Astrocyte of the spinal cord (primary cell): ENCODE measurements at places on chromosomes 11 and 22.

DNA sequence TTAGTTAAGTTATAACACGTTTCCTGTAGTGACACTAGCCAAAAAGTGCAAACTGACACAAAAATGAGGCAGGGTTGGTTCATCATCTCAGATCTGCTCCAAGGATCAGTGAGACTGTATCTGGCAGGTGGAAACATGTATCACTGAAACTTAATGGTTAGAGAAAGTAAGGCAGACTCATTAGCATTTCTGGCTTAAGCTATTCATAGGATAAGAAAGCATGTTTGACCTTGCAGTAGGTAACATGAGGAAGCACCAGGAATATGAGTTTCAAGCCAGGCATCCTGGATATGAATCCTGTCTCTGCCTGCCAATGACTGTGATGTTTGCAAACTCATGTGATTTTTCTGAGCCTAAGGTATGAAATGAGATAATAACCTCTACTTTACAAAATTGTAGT is 732.1 kb downstream of the NELL1 start:
- DNase-seq = no peak

GRCh38 chr11:21921151-21921550 is 271.7 kb upstream of the ANO5 start:
- DNase-seq = no peak

GRCh38 chr11:1480555-1481482 is 5.8 kb downstream of the MOB2 start:
- DNase-seq = no peak

DNA sequence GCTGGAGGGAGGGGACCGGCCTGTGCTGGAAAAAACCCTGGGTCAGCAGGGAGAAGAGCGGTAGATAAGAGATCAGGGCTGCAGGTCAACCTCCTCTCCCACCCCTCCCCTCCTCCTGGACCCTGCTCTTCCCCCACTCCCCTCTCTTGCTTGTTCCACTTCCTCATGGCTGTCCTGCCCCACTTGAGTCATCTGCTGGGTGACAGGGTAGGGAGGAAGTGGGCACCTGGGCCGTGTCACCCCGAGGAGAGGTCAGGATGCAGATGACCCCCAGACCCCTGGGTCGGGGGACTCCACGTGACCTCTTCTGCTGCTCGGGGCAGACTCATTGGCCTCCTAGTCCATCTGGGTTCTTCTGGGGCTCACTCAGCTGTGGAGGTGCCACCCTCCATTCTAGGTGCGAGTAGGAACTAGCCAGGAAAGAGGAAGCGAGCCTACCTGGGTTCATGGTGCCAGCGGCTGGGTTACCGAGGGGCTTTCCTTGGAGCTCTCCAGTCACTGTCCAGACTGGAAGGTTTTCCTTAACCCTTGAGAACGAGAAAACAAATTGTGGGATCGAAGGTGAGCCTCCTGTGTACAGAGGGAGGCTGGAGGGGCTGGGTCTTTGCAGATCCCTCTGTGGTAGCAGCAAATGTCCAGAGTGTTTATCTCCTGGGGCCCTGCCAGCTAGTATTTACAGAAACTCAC is 6.5 kb downstream of the APOL2 start:
- DNase-seq = no peak

GRCh38 chr22:38124236-38124974 is 13.9 kb upstream of the BAIAP2L2 start:
- DNase-seq = no peak

GRCh38 chr11:8690374-8691342 is 8.1 kb downstream of the RPL27A start:
- DNase-seq = no peak

- no peak for DNase-seq
Observed at GRCh38 chr11:69127081-69127850, 28.5 kb upstream of the SMIM38 start.

- DNase-seq = peak; percentile 85
Observed at GRCh38 chr11:72773291-72773690, 20.6 kb downstream of the STARD10 start.

DNA sequence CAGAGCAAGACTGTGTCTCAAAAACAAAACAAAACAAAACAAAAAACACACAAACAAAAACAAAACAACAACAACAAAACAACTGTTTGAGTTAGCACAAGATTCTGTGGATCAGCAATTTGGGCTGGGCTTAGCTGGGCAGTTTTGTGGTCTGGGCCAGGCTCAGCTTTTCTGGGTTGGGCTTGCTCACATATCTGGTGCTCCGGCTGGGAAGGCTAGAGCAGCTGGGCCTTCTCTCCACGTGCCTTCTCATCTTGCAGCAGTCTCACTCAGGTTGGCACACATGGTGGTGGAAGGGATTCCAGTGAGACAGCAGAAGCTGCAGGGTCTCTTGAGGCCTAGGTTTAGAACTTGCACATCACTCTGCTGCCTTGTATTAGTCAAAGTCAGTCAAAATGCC is 35.7 kb downstream of the EIF3F start:
- no peak for DNase-seq

DNA sequence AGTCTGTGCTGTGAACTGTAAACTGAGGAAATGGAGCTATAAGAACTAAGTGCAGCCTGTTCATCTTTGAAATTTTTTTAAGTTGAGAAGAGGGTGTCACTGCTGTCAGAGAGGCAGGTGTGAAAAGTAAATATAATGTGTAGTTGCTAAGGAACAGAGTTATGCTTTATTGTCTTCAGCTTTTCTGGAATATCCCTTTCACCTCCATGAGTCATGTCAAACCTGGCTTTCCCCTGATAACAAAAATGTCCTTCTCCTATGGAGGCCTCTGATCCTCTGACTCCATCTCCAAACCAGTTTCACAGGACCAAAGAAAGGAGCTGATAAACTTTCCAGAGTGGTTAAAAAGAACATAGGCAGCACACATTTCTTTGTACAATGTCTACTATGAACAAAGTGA is 12.8 kb upstream of the MUC15 start:
- DNase-seq = no peak

DNA sequence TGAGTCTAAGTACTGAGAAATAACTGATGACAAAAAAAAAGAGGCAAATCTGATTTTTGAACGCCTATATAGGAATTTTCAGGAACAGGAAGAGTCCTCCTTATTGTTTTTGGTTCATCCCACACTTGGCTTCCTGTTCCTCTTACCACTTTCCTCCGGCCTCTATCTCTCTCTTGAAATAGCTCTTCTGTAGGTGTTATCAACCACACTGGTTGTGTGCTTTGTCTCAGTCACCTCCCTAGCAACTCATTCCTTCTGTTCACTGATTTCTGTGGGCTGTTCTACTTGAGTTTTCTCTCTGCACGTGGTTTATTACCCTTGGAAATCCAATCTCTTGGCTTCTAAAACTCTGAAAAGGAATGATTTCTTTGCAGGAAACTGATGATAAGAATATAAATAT is 78.7 kb upstream of the C11orf87 start:
- no peak for DNase-seq

GRCh38 chr22:34972191-34972897 is 93.6 kb upstream of the ISX start:
- no peak for DNase-seq

DNA sequence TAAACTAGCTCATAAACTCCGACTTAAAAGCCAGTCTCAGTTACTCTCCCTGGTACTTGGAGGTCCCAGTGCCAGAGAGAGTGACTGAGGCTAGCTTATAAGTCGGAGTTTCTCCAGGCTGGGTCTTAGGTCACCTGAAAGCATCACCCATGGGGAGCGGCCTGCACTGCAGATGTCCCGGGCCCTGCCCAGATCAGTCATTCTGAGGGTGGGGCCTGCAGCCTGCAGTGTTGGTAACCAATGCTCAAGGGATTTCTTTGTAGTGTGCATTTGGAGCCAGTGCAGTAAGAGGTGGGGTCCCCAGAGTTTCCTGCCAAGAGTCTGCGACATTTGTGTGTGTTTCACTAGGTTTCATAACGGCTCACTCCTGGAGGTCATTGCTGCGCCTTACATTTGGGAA is 14.8 kb downstream of the TAB1 start:
- no peak for DNase-seq

GRCh38 chr11:65643971-65644370 is 6.1 kb downstream of the SIPA1 start:
- no peak for DNase-seq

DNA sequence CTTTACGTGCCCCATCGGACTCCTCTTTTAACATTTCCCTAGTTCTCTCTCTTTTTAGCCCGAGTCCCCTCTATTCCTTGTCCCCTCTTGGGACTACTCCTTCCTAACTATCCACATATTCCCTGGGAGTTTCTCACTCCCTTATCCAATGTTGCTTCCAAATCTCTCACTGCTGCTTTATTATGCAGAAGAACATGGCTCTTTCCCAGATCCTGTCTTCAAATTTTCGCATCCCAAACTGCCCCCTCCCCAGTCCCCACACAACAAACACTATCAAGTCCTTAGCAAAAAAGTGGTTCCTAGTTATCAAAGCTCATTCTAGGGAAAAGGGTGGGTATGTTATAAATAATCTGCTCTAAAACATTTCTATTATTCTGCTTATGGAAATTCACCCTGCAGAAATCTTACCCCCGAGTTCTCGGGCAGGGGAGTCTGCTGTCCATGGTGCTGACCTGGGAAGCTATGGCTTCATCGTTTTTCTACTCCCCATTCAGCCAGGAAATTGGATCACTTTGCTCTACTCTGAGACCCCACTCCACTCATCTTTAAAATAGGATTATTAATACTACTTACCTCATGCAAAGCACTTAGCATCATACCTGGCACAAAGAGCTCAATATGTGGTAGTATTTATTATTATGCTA is 393.5 kb downstream of the BUD13 start:
- peak; percentile 18 for DNase-seq

DNA sequence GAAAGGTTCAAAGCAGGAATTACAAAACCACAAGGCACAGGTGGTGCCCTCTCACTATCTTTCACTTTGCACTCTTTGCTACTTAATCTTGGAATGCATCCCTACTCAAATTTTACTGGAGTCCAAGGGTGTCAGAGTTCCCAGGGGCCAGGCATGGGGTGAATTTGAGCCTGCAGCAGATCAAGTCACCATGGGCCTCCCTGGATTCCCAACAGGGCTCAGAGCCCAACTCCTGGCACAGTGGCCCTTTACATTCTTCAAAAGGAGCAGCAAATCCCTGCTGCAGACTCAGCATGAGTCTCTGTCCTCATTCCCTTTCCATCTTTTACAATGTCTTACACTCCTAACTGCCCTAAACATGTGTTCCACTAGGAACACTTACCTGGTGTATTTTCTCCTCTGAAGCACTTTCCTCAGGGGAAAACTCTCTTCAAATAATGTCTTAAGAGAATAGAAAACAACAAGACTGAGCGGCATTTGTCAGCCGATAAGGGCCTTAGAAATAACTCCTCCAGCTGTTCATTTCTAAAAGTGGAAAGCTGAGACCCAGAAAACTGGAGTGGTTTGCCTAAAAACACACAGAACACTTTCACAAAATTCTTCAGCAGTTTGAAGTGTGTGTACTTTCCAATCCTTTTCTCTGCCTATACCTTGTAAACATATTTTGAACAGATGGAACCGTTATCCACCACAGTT is 596.0 kb downstream of the INSC start:
- no peak for DNase-seq

GRCh38 chr11:24779791-24780190 is 282.9 kb downstream of the LUZP2 start:
- DNase-seq = no peak

DNA sequence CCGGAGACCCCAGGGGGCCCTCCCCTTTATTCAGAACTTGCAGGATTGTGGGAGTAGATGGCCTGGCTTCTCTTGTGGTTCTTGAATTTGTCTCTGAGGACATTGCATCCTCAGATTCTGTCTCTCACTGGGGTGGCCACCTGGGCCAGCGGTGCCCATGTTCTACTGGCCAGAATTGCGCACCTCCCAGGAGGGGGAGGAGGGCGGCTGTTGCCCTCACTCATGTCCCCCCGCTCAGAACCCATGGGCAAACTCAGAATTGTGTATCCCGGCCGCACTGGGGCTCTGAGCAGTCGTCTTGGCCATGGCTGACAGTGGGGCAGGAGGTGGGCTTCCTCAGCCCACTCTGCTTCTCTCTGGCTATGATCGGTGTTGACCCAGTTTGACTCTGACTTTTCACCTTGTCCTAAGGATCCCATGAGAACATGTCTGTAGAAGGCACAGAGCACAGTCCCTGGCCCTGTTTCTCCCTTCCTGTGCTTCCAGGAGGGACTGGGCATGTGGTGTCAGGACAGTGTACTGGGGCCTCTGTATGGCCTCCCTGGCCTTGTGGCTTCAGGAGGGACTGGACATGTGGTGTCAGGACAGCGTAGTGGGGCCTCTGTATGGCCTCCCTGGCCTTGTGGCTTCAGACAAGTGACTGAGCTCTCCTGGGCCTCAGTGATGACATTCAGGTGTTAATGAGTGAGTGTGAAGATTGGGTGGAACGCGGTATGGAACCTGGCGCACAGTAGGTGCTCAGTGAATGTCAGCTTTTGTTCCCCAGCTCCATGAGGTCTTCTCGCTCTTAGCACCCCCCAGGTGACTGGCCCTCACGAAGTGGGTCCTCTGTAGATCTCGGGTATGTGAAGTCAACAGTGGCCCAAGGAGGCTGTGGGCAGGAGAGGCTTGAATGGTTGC is 99.3 kb downstream of the TBC1D22A start:
- no peak for DNase-seq

DNA sequence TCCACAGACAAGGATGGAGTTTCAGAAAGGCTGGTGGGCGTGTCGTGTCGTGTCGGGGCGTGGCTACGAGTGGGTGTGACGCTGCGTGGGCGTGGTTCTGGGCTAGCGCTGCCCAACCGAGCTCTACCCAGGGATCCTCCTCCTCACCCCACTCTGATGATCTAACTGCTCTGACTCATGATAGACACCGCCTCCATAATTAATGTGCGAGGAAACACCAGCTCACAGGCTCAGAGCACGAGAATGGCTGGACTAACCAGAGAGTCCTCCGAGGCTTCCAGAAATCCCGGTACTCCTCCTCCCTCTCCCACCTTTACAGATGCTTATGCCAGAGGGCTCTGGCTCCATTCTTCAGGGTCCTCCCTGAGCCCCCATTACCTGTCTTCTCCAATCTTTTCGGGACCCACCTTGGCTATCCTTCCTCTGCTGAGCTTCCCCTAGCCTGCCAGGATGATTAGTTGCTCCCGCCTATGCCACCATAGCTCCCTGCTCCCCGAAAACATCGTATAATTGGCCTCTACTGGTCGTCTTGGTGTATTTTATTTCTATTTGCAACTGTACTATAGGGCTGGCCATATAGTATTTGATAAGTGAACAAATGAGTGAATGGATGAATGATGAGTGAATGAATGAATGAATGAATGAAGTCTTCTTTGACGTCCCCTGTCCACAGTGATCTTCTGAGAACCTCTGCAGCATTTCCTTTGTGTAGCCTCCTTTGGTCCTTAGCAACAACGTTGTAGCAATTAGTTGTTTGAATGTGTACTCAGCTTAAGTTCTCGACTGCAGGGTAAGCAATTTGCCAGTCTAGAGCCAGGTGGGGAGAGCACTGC is 21.7 kb downstream of the TMPRSS13 start:
- DNase-seq = peak; percentile 90
